ENCODE measurements at places on chromosomes 11 and 22. TPM values are rescaled to one million over a fixed set of nuclear protein-coding genes. Genes with fewer than 3 reads are reported as not detected.

- H3K36me3 ChIP-seq, result no peaks in the 10 kb centered on the region
- H3K27ac ChIP-seq, result no peak overlapping the region
- no peak for DNase-seq
- H3K27me3 ChIP-seq, result no peaks in the 10 kb centered on the region
- peaks cover 9% of the 10 kb centered on the region for H3K4me1 ChIP-seq
These were observed 33.0 kb downstream of the TPST2 start for GRCh38 chr22:26556904-26557303.

GRCh38 chr11:71206186-71206585, 46.2 kb downstream of the SHANK2 start:
- no peak overlapping the region for H3K4me3 ChIP-seq
- peaks cover 14% of the 10 kb centered on the region for H3K4me1 ChIP-seq
- H3K27me3 ChIP-seq, result no peaks in the 10 kb centered on the region
- H3K36me3 ChIP-seq, result no peaks in the 10 kb centered on the region
- H3K27ac ChIP-seq, result peak overlapping the region; percentile 8

- H3K27ac ChIP-seq, result no peak overlapping the region
- H3K36me3 ChIP-seq, result no peaks in the 10 kb centered on the region
- H3K27me3 ChIP-seq, result peaks cover 20% of the 10 kb centered on the region
- peaks cover 5% of the 10 kb centered on the region for H3K4me1 ChIP-seq
These were observed 44.9 kb upstream of the DAGLA start for GRCh38 chr11:61635304-61635703.

SCARF2 gene
- total RNA-seq, result 42.9 TPM

DNA sequence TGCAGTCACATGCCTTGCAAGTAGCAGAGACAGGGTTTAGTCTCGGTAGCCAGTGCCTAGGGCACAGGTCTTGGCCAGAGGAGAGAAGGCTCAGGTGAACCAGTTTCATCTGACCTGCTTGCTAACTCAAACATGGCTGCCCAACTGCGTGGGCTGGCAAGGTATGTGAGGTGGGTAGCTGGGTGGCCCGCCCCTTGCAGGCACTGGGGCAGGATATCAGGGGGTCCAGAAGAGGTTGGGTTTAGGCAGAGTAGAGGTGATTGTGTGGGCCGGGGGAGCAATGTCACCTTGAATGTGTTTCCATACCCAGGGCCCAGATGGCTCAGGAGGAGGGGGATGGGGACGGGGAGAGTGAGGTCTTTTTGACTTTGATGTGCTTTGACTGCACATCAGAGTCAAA, 37.7 kb downstream of the ST3GAL4 start:
- peaks cover 26% of the 10 kb centered on the region for H3K4me1 ChIP-seq
- no peaks in the 10 kb centered on the region for H3K36me3 ChIP-seq
- DNase-seq, result no peak
- no peak overlapping the region for H3K27ac ChIP-seq
- no peak overlapping the region for H3K4me3 ChIP-seq

GRCh38 chr11:83725269-83725560, 439.0 kb upstream of the CCDC90B start:
- peaks cover 3% of the 10 kb centered on the region for H3K4me1 ChIP-seq
- H3K36me3 ChIP-seq, result no peaks in the 10 kb centered on the region
- no peaks in the 10 kb centered on the region for H3K27me3 ChIP-seq
- peak overlapping the region; percentile 40 for H3K4me3 ChIP-seq

FAT3 gene
- total RNA-seq, result 49.6 TPM

PGA4 gene
- 107,207 TPM for total RNA-seq

- peak overlapping the region; percentile 81 for H3K27ac ChIP-seq
- no peak for DNase-seq
- peak overlapping the region; percentile 85 for H3K4me3 ChIP-seq
- peaks cover 17% of the 10 kb centered on the region for H3K4me1 ChIP-seq
- no peaks in the 10 kb centered on the region for H3K27me3 ChIP-seq
These were observed 757 bp downstream of the RNASEH2C start for GRCh38 chr11:65719871-65720210.

GRCh38 chr11:68315171-68315920, 3.0 kb downstream of the LRP5 start:
- H3K36me3 ChIP-seq, result no peaks in the 10 kb centered on the region
- peaks cover 57% of the 10 kb centered on the region for H3K4me1 ChIP-seq
- H3K4me3 ChIP-seq, result peak overlapping the region; percentile 74
- H3K27ac ChIP-seq, result peak overlapping the region; percentile 78

DNA sequence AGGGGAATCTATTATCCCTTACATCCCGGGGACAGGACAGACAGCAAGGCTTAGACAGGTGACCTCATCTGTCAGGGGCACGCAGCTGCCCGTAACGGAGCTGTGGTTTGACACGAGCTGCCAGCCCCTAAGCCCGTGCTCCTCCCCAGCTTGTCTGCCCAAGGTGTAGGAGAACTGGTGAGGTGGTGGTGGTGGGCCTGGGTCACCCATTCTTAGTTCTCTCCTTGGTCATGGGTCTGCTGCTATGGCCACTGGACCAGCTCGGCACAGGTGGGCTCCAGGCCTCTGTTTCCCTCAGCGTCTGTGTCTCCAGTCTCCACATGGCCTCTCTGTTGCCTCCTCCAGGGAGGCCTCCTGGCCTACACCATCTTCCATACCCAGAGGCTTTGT, 5.4 kb downstream of the PARVG start:
- H3K27me3 ChIP-seq, result peaks cover 29% of the 10 kb centered on the region
- no peak overlapping the region for H3K4me3 ChIP-seq
- H3K4me1 ChIP-seq, result no peaks in the 10 kb centered on the region
- no peak for DNase-seq
- no peak overlapping the region for H3K27ac ChIP-seq

GRCh38 chr11:78205256-78205655, 16.5 kb downstream of the USP35 start:
- H3K36me3 ChIP-seq, result peaks cover 53% of the 10 kb centered on the region
- no peak overlapping the region for H3K27ac ChIP-seq
- H3K4me3 ChIP-seq, result no peak overlapping the region
- no peaks in the 10 kb centered on the region for H3K4me1 ChIP-seq
- H3K27me3 ChIP-seq, result no peaks in the 10 kb centered on the region
- no peak for DNase-seq
